ENCODE measurements at places on chromosomes 12 and 14. TPM values are rescaled to one million over a fixed set of nuclear protein-coding genes. Genes with fewer than 3 reads are reported as not detected.

Gene USP15
- total RNA-seq: 70.8 TPM

Gene POTEM
- not detected for total RNA-seq

Gene MSRB3
- total RNA-seq: 42.0 TPM

Gene IL22
- not detected for total RNA-seq

Gene HOTAIR
- total RNA-seq: 0.20 TPM

Gene CDCA4
- 6.9 TPM for total RNA-seq

Gene DMAC2L
- total RNA-seq: 23.1 TPM

Gene RITA1
- 12.6 TPM for total RNA-seq

Gene KRT74
- total RNA-seq: not detected

Gene KCNA5
- 3.7 TPM for total RNA-seq

Gene CISTR
- not detected for total RNA-seq

Gene PGF
- total RNA-seq: 39.5 TPM

Gene MANSC4
- total RNA-seq: 0.78 TPM

Gene MUCL1
- not detected for total RNA-seq

Gene GPR162
- total RNA-seq: 5.4 TPM

Gene TAS2R42
- total RNA-seq: not detected

Gene SPTB
- total RNA-seq: 8.0 TPM

Gene NANOG
- total RNA-seq: 0.20 TPM

Gene ASCL1
- not detected for total RNA-seq

Gene FAM222A
- 1.3 TPM for total RNA-seq

Gene PWP1
- total RNA-seq: 104 TPM

Gene PDZRN4
- 176 TPM for total RNA-seq

Gene DIO3
- 4.2 TPM for total RNA-seq

Gene GNPTAB
- 18.0 TPM for total RNA-seq

Gene TMEM63C
- not detected for total RNA-seq

Gene SYCP3
- not detected for total RNA-seq

Gene ARHGAP9
- 40.5 TPM for total RNA-seq

Gene CPNE6
- total RNA-seq: not detected

Gene ESPL1
- total RNA-seq: 2.2 TPM

Gene DTX1
- total RNA-seq: 17.3 TPM

Gene TMBIM6
- 343 TPM for total RNA-seq

Gene FITM1
- not detected for total RNA-seq

Gene GPRC5A
- total RNA-seq: 6.5 TPM

Gene AICDA
- not detected for total RNA-seq

Gene NAV3
- total RNA-seq: 36.0 TPM

Gene KLHDC1
- 13.1 TPM for total RNA-seq

Gene RAD51B
- 13.3 TPM for total RNA-seq

Gene TAS2R50
- total RNA-seq: 5.1 TPM

Gene RGS6
- 57.1 TPM for total RNA-seq

Gene RPL10L
- total RNA-seq: not detected

Gene CAPZA3
- total RNA-seq: not detected

Gene DCN
- 3,160 TPM for total RNA-seq

Gene INHBE
- not detected for total RNA-seq

Gene TBPL2
- 0.90 TPM for total RNA-seq

Gene NPAS3
- total RNA-seq: 12.3 TPM

Gene ZFHX2
- 3.9 TPM for total RNA-seq

Gene KRT81
- total RNA-seq: not detected

Gene TSPAN8
- total RNA-seq: 80.6 TPM

Gene CNOT2
- 164 TPM for total RNA-seq

Gene RIN3
- 15.5 TPM for total RNA-seq

Gene TPPP2
- total RNA-seq: not detected

All from tibial nerve (tissue), 4 donors.